Islet precursor cell (in vitro differentiated cells): ENCODE measurements at places on chromosomes 3 and 15.

GRCh38 chr15:95594496-95594895 is 736.0 kb upstream of the NR2F2 start:
- no peak for DNase-seq

GRCh38 chr3:7484636-7485035 is 623.7 kb downstream of the GRM7 start:
- DNase-seq: no peak

DNA sequence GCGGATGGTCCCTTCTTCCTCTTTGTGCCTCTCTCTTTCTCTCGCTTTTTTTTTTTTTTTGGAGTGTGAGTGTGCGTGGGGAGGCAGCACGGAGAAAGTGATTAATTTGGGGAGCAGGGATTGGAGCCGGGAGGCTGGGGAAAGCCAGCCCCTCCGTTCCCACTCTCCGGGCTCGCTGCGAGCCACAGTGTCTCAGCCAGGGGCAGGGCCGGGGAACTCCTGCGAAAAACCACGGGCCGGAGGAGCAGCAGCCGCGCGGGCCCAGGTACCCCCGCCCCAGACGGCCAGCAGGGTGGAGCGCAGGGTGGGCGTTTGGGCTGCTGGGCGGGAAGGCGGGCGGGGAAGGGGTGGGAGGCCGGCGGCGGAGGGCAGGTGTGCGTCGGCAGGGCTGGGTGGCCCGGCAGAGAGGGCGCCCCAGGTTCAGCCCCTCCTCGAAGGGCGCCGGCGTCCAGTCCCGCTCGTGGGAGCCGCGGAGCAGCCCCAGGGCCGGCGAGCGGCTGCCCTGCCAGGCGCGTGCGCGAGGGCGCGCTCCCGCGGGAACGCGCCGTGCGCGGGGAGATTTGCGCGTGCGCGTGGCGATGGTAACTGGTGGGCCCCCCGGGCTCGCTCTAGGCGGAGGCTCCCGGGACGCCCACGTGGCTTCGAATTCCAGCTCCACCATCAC is 1.4 kb downstream of the CHL1 start:
- peak; percentile 53 for DNase-seq

DNA sequence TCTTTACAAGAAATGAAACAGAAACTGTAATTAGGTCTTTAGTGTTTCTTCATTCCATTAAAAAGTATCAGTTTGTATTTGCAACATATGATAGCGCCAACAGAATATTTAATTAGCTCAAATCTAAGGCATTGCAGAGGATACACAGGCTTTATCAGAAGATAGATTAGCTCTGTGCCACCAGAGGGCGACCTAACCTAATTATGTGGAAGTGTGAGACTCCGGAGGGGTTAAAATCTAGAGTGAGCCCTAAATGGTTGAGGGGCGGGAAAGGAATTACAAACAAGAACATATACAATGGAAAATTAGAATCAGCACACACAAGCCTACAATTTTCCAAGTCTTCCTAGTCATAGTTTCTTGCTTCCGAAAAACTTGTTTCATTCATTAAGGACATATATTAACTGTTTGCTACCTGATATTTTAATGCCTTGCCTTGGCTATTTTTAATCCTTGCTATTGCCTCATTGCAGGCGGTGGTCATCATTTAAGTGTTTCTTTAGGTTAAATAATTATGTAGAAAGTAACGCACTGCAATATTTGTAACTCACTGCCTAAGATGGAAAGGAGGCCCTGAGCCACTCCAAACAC is 18.0 kb upstream of the RYR3 start:
- peak; percentile 71 for DNase-seq
